ENCODE measurements at places on chromosomes 7 and 10. TPM values are rescaled to one million over a fixed set of nuclear protein-coding genes. Genes with fewer than 3 reads are reported as not detected.
A peak's percentile ranks its signal among the peaks of the same experiment; 100 is the strongest.

DNA sequence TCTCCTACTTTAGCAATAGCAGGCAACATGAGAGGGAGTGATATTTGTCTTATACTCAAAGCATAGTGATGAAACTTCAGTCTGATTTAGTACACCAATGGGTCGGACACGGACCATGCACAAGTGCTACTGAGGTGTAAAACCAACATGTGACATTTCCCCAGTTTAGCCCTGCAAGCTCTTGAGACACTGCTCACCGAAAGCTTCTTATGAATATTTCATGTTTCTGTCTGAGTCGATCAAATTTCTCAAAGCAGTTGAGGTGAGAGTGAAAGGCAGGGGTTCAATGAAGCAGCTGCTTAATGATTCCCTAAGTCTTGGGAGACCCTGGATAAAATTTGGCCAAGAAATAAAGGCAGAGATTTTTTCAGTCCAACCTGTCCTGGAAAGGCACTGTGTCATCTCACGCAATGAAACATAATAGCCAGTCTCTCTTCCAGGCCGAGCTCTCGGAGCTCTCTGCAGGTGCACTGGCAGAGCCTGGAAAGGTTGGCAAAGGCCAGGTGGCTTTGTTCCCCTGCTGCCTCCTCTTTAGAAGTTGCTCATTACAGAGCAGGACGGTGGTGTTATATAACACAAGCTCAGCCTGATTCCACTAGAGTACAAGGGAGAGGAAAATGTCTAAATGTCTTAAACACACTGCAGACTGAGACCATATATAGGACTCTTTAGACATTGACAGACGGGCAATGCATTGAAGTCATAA is 33.9 kb upstream of the XPNPEP1 start:
- H3K36me3 ChIP-seq: no peaks in the 10 kb centered on the region
- H3K27ac ChIP-seq: no peak overlapping the region
- peaks cover 2% of the 10 kb centered on the region for H3K4me1 ChIP-seq
- no peak for DNase-seq
- H3K27me3 ChIP-seq: no peaks in the 10 kb centered on the region

Gene SIRT1
- 15.7 TPM for total RNA-seq

Gene AS3MT
- total RNA-seq: 5.8 TPM

DNA sequence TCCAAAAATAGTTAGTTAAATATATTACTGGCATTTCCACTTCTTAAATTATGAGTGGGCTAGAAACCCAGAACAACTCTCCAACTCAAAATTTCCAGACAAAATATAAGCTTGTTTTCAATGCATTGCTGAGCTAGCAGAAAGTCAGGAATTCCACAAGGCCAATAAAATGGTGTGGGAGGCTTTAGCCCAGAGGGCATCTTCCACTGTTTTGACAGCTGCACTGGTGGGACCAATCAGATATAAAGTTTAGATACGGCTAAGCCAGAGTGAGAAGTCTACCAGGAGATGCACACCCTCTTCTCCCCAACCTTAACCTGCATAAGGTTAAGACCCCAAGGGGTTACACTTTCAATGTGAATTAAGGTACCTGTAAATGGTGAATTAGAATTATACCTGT is 76.6 kb downstream of the AMPH start:
- no peaks in the 10 kb centered on the region for H3K27me3 ChIP-seq
- H3K36me3 ChIP-seq: no peaks in the 10 kb centered on the region
- no peak for DNase-seq
- H3K27ac ChIP-seq: no peak overlapping the region

- H3K4me3 ChIP-seq: no peak overlapping the region
- no peaks in the 10 kb centered on the region for H3K36me3 ChIP-seq
- peaks cover under 1% of the 10 kb centered on the region for H3K4me1 ChIP-seq
- H3K27me3 ChIP-seq: no peaks in the 10 kb centered on the region
- no peak for DNase-seq
Observed at GRCh38 chr7:37441816-37442215, 6.8 kb downstream of the ELMO1 start.

Gene DOCK1
- total RNA-seq: 102 TPM

DNA sequence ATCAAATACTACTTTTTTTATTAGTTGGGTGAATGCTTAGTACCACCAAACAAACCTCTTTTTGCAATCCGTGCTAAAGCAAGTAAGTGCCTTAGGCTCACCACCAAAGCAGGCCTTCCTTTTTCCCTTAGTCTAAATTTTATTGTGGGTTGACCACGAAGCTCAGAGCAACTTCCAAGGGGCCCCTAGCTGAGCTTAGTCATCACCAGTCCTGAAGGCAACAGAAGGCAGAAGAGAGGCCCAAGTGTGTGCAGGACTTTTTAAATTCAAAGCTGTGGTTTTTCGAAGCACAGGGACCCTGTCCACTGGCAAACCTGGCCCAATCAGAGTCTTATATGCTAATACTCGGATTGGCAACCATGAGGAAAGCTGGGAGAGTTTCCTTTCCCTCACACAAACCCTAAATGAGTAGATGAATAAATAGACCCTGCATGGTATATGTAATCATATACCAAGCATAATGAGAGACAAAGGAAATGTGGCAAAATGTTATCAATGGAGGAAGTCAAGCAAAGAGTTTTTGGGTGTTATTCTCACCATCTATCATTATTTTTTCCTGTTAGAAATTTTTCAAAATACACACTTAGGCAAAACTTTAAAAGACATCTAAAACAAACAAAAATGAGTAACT is 453.2 kb upstream of the GALNT17 start:
- no peak for DNase-seq
- H3K27ac ChIP-seq: no peak overlapping the region
- H3K27me3 ChIP-seq: no peaks in the 10 kb centered on the region

Gene IKZF1
- 37.8 TPM for total RNA-seq

Gene TNS3
- 120 TPM for total RNA-seq

- H3K27ac ChIP-seq: no peak overlapping the region
- H3K27me3 ChIP-seq: no peaks in the 10 kb centered on the region
- H3K4me1 ChIP-seq: no peaks in the 10 kb centered on the region
- H3K4me3 ChIP-seq: no peak overlapping the region
- DNase-seq: no peak
- H3K36me3 ChIP-seq: no peaks in the 10 kb centered on the region
Observed at GRCh38 chr10:117677239-117677638, 134.7 kb downstream of the EMX2 start.

Gene SHH
- total RNA-seq: 9.3 TPM

- H3K4me1 ChIP-seq: no peaks in the 10 kb centered on the region
- DNase-seq: peak; percentile 12
- H3K27ac ChIP-seq: no peak overlapping the region
- no peak overlapping the region for H3K4me3 ChIP-seq
- H3K36me3 ChIP-seq: no peaks in the 10 kb centered on the region
- peaks cover 58% of the 10 kb centered on the region for H3K27me3 ChIP-seq
Observed at GRCh38 chr7:29278337-29279069, 83.9 kb downstream of the CHN2 start.

Gene UNCX
- not detected for total RNA-seq

Gene TCAF2
- total RNA-seq: 4.4 TPM

Gene PPP1R3C
- 17.9 TPM for total RNA-seq
